ENCODE measurements at places on chromosomes 5 and 9. TPM values are rescaled to one million over a fixed set of nuclear protein-coding genes. Genes with fewer than 3 reads are reported as not detected.

The STC2 gene
- total RNA-seq = 0.79 TPM

The DOCK2 gene
- total RNA-seq = 30.4 TPM

The BHMT2 gene
- total RNA-seq = 29.6 TPM

The MUSK gene
- 3.4 TPM for total RNA-seq

The EXOC3 gene
- 29.7 TPM for total RNA-seq

The OR1K1 gene
- total RNA-seq = not detected

The SLCO4C1 gene
- total RNA-seq = 1.7 TPM

The ZMAT2 gene
- 102 TPM for total RNA-seq

The DBH gene
- total RNA-seq = 0.50 TPM

The TXNDC15 gene
- 96.5 TPM for total RNA-seq

The SEMA4D gene
- 30.9 TPM for total RNA-seq

The TTC39B gene
- total RNA-seq = 13.6 TPM

The UBE2QL1 gene
- total RNA-seq = 32.5 TPM

The SOX30 gene
- not detected for total RNA-seq

The PCDHA8 gene
- 0.99 TPM for total RNA-seq

The PRLR gene
- total RNA-seq = 13.7 TPM

The CCDC192 gene
- total RNA-seq = 0.99 TPM

The SUSD3 gene
- total RNA-seq = 6.3 TPM

The IRX1 gene
- total RNA-seq = 6.0 TPM

The LHFPL2 gene
- 76.4 TPM for total RNA-seq

The STPG3 gene
- total RNA-seq = not detected

The FREM1 gene
- 20.8 TPM for total RNA-seq

The HMCN2 gene
- 2.4 TPM for total RNA-seq

The ZNF608 gene
- 45.5 TPM for total RNA-seq

The RMND5B gene
- 27.7 TPM for total RNA-seq

The GABRA6 gene
- total RNA-seq = not detected

The HSD17B3 gene
- total RNA-seq = 0.44 TPM

The PLPPR1 gene
- total RNA-seq = 35.9 TPM

The QRFP gene
- not detected for total RNA-seq

The ARHGEF28 gene
- 25.7 TPM for total RNA-seq

The GPX8 gene
- 39.4 TPM for total RNA-seq

The WDR38 gene
- 7.9 TPM for total RNA-seq

The SLC34A1 gene
- not detected for total RNA-seq

The TMEFF1 gene
- 13.5 TPM for total RNA-seq

The SOWAHA gene
- total RNA-seq = 1.2 TPM

The CDH10 gene
- 27.4 TPM for total RNA-seq

The PRRX2 gene
- 2.4 TPM for total RNA-seq

The SPINK13 gene
- total RNA-seq = not detected

The CENPK gene
- total RNA-seq = 16.0 TPM

The C7 gene
- total RNA-seq = 58.0 TPM

The FOXD4L4 gene
- 0.22 TPM for total RNA-seq

The EIF4EBP3 gene
- 0.40 TPM for total RNA-seq

The UQCRQ gene
- 104 TPM for total RNA-seq

The MAMDC4 gene
- 1.6 TPM for total RNA-seq

The DNAJC21 gene
- 32.0 TPM for total RNA-seq

The NTNG2 gene
- 23.0 TPM for total RNA-seq

The SH2D3C gene
- total RNA-seq = 9.4 TPM

The PCDHGA10 gene
- total RNA-seq = 12.4 TPM

The IFNA2 gene
- total RNA-seq = not detected

The MSX2 gene
- 2.6 TPM for total RNA-seq

The PCA3 gene
- total RNA-seq = 0.50 TPM

The SEMA6A gene
- total RNA-seq = 76.5 TPM

The SLC22A4 gene
- 8.7 TPM for total RNA-seq

The DNAJB5 gene
- total RNA-seq = 18.9 TPM

The RCL1 gene
- total RNA-seq = 32.0 TPM

The GADD45G gene
- 5.8 TPM for total RNA-seq

The MGAT1 gene
- total RNA-seq = 40.7 TPM

Data from spinal cord (tissue), 10 donors.